CD4-positive, alpha-beta T cell treated with Interleukin-17A for 1 hour (primary cell): ENCODE measurements at places on chromosomes 1 and 21.

- DNase-seq: no peak
Measured at GRCh38 chr1:43056981-43057391, 98.3 kb upstream of the SLC2A1 start.

DNA sequence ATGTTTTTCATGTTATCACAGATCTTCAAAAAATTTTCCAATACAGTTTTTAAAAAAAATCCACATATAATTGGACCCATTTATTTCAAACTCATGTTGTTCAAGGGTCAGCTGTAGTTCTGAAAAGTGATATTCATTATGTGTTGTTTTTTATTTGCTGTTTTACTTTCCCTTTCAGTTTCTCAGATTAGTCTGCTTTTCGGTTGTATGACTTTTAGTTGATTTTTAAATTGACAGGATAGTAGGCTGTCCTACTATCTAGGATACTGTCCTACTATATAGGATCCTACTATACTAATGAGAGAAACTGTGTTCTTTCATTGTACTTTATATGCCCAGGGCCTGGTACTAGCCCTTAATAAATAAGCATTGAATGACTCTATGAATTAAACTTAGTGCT lies 33.6 kb upstream of the GPR52 start:
- peak; percentile 2 for DNase-seq

DNA sequence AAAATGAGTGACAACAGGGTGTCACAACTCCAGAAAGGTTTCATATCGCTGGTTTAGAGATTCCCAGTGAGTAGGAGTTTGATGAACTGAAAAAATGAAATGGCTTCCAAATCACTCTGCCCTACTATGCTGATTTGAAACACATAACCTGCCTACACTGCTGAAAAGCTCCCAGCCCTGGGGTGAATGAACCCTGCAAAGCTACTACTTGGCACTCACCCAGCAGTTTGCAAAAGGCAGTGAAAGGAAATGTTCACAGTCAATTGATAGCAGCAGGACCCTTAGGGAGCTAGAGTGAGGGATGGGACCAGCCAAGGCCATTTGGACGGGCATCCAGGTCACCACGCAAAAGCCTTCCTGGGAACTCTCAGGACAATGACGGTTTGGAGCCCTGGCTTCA lies 44.4 kb upstream of the SRP9 start:
- DNase-seq: no peak

- DNase-seq: peak; percentile 58
Measured at GRCh38 chr1:224433041-224433691, 1.4 kb downstream of the WDR26 start.

DNA sequence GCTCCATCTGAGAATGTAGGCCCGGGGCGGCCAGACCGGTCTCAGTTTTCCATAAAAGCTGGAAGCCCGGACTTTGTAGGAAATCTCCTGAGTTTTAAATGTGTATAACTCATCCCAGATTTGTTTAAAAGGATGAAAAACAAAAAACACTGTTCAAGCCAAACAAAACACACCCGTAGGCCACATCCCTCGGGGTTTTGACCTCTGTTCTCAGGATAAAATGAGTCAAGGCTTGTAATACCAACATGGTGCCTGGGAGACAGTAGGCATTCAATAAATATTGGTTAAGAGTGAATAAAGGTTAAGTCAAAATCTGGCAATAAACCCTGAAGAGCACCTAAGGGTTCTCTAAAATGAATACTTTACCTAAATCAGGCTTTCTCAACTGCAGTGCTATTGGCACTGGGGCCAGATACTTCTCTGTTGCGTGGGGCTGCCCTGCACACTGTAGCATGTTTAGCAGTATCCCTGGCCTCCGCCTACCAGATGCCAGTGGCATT lies 55.0 kb downstream of the KAZN start:
- DNase-seq: no peak

- no peak for DNase-seq
Measured at GRCh38 chr1:218537122-218537913, 192.2 kb downstream of the TGFB2 start.

- no peak for DNase-seq
Measured at GRCh38 chr1:20069874-20070273, at the start of gene PLA2G5. Gene PLA2G5, plus strand, starts transcription at chr1:20070194. Its CDS starts 14,637 bp downstream, at chr1:20084831.

DNA sequence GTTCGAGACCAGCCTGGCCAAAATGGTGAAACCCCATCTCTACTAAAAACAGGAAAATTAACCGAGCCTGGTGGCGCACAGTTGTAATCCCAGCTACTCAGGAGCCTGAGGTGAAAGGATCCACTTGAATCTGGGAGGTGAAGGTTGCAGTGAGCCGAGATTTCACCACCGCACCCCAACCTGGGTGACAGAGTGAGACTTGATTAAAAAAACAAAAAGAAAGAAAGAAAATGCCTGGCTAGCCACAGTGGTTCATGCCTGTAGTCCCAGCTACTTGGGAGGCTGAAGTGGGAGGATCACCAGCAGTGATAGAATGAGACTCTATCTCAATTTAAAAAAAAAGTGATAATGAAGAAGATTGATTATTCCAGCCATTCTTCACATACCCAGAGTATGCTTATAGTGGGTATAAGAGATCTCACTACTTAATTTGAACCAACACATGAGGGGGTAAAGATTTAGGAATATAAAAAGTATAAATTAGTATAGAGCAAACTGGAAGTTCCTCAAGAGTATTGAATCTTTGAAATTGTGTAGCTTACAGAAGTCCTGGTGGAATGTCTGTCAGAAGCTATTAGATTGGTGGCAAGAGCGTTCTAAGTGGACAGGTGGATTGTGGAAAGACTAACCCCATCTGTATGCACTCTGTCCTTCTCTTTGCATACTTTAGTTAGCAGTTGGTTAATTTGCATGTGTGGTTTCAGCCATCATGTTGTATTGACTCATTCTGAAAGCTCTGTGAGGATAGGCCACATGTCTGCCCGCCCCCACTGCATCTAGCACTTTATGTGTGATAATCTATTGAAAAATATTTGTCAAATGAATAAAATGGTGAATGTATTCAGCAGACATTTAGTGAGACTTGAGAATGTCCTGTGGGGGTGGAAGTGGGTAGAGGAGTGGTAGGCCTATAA lies 25.0 kb downstream of the RLF start:
- peak; percentile 43 for DNase-seq

- DNase-seq: no peak
Measured at GRCh38 chr1:7456722-7457082, 314.4 kb upstream of the VAMP3 start.
